ENCODE measurements at places on chromosomes 1 and 21.

- DNase-seq: no peak
These were observed 10.3 kb downstream of the CPLANE2 start for GRCh38 chr1:16226490-16227179.

DNA sequence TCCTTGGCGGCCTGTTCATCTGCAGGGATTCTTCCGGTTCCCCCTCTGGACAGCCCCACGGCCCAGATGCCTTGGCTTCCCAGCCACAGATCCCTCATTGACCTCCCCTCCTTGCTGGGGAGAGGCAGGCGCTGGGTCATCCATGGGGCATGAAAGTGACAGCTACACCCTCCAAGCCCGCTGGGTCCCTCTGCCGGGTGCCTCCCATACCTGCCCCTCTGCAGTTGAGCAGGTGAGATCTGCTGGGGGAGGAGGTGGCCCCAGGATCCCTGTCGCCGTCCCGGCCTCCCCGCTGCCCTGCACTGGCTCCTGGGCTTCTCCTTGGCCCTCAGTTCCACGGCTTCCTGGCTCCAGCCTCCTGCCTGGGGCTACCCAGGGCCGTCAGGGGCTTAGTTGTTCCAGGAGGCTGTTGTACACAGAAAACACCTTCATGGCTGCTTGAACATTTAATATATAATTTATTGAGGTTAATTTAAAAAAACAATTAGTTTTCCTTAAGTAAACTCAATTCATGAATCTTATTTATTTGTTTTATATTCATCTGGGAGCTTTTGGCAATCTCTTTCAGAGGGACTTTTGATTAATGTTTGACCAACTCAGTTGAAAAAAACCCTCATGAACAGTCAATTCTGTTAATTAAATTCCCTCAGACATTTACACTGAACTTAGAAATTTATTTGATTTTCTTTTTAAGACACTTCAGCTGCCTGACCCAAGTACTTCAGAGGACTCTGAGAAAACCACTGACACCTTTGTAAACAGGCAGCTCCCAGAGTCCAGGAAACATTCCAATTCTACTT lies 67.6 kb upstream of the ABCG1 start:
- no peak for DNase-seq

DNA sequence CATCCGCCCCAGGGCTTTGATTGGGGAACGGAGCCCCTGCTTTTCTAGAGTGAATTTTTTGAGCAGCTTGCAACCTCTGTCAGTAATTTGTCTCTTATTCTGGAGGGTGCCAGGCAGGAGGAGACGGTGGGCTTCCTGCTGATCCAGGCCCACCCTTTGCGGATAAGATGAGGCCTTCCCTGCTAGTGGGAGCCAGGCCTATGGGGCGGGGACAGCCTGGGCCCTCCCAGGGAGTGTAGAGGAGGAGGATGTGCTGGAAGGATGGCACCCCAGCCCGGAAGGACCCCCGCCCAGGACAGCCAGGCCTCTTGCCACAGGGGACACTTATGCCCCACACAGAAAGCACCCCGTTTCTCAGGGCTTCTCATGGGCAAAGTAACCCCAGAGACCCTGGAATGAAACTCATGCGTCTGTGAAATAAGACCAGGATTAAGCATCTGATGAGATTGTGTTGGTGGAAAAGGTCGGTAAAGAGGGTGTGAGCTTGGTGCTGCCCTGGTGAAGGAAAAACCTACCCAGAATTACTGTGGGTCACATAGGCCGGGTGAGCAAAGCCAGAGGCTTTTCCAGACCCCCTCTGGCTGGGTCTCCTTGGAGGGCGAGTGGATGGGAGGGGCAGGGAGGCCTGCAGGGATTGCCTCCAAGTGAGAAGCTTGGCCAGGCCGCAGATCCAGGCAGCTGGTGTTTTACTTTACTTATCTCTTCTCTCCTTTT lies 118.7 kb downstream of the SIK1 start:
- DNase-seq: no peak

GRCh38 chr1:68485431-68486022 lies 11.4 kb downstream of the DEPDC1 start:
- DNase-seq: no peak

DNA sequence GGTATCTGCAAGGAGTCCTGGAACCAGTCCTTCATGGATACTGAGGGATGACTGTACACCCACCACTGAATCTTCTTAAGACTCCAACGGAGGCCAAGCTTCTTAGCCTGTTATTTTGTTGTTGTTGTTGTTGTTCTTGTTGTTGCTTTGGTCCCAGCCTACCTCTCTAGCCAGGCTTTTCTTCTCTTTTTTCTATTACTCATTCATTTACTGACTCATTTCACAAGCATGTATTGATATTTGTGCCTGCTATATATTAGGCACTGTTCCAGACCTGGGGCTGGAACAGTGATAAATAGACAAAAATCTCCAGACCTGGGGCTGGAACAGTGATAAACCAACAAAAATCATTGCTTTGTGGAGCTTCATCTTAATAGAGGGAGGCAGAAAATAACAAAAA lies 20.4 kb downstream of the CENPF start:
- no peak for DNase-seq

- DNase-seq: no peak
These were observed 11.5 kb downstream of the PLEKHA6 start for GRCh38 chr1:204348242-204348641.

DNA sequence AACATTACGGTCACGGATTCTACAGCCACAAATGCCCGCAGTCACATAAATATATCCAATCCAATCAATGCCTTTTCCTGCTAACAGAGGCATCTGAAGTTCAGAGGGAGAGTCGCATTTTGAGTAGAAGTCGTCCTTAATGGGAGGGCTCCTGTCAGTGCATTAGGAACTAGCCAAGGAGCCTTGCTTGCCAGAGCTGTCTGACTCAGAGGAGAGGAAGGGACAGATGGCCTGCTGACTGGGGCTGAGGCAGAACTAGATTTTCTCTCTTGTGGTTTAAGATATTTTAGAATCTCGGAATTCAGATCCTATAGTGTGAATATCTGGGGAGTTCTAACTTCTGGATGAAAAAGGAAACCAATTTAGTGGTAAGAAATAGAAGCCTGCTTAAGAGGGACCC lies 10.6 kb downstream of the XKR8 start:
- DNase-seq: no peak

DNA sequence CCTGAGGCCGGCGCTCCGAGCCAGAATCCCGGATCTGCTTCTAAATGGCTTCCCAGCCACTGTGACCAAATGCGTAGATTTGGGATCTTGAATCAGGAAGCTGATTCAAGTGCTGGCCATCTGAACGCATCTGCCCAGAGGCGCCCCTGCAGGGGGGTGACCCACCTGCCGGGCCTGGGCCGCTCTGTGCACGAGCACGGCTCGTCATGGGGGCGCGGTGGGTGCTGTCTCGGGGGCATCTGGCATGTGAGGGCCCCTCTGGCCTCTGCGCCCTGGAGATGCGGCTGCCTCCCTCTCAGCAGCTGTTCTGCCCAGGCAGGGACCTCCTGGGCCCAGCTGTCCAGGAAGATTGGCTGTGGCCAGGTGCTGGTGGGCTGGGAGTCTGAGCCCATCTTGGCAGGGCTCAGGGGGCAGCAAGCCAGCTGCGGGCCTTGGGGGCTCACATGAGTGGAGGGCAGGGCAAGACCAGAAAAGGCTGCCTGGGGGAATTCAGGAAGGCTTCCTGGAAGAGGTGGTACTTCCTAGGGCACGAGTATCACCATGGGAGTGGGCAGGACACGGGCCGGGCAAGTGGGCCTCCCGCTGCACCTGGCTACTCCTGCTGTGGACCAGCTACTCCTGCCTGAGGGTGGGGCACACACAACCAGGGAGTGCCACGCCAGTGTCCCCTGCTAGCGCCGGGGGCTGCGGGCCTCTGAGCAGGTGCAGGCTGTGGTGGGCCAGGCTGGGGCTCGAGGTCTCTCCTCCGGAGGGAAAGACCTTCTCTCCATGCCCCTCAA lies 25.1 kb downstream of the PLCH2 start:
- no peak for DNase-seq

DNA sequence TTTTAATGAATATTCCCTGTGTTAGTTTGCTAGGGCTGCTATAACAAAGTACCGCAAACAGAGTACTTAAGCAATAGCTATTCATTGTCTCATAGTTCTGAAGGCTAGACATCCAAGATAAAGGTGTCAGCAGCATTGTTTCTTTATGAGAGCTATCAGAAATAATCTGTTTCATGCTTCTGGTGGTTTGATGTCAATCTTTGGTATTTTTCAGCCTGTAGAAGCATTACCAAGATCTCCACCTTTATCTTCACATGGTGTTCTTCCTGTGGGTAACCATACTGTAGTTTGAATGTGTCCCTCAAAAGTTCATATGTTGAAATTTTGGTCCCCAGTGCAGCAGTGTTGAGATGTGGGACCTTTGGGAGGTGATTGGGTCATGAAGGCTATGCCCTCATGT lies 7.4 kb downstream of the RBM11 start:
- DNase-seq: no peak

DNA sequence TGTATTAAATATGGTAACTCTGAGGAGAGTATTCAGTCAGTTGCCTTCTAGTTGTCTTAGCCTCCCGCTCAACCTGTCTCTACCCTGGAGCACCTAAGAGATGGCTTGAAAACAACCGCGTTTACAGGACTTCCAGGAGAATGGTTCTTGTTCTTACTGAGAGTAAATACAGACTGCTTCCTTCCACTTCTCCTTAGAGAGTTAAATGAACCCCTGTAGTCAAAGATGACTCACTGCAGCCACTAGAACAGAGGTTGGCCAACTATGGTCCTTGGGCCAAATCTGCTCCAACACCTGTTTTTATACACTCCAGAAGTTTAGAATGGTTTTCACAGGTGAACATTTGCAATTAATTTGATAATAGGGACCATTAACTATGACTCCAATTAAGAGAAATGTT lies 60.1 kb upstream of the ASB17 start:
- DNase-seq: no peak

- no peak for DNase-seq
These were observed 5.6 kb downstream of the TMEM54 start for GRCh38 chr1:32895325-32896215.

DNA sequence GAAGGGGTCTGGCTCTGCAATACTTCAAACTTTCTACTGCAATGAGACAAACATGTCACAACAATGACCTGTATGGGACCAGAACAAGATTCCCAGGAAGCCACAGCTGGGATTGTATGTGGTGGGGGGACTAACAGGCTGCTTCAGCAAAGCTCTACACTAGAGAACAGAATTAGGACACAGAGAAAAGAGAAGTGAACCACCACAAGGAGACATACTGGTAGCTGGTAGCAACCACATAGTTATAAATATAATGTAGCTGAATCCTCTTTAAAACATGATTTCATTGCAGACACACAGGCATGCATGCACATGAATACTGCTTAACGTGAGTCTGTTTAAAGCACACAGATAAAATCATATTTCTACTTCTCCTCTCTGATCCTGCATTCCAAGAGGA lies 3.5 kb upstream of the ILDR2 start:
- no peak for DNase-seq

DNA sequence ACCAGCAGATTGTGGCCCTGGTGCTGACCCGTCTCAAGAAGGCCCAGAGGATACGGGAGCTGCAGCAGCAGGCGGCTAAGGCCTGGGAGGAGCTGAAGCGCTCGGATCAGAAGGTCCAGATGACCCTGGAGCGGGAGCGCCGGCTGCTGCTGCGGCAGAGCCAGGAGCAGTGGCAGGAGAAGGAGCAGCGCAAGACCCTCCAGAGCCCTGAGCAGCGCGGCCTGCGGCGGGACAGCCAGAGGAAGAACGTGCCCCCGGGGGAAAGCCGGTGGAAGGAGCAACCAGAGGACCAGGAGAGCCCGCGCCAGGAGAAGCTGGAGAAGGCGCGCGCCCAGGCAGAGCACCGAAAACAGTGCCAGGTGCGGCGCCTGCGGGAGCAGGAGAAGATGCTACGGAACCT lies 1.0 kb downstream of the CCDC185 start:
- no peak for DNase-seq

DNA sequence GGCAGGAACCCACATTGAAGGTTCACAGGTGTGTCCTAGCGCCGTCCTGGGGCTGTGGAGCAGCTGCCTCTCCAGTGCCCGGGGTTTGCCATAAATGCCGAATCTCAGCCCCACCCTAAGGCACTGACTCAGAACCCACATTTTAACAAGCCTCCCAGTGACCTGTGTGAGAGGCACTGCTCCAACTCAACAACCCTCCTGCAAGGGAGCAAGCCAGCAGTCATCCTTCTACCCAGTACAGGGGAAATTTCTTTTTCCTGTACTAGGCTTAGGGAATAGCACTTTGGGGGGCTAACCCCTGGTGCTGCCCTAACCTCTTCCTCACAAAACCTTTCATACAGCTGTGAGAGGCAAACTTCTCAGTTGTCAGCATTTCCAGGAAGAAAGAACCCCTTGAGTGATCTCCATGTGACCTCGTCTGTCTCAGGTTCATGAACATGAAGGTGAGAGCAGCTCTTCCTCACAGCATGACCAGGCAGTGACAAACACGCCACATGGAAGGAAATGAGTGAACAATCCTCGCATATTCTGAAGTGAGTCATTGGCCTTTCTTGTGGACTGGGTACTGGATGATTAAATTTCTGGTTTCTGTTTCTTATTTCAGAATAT lies 11.4 kb upstream of the BCAR3 start:
- no peak for DNase-seq

GRCh38 chr1:163826500-163826899 lies 504.7 kb downstream of the NUF2 start:
- no peak for DNase-seq

DNA sequence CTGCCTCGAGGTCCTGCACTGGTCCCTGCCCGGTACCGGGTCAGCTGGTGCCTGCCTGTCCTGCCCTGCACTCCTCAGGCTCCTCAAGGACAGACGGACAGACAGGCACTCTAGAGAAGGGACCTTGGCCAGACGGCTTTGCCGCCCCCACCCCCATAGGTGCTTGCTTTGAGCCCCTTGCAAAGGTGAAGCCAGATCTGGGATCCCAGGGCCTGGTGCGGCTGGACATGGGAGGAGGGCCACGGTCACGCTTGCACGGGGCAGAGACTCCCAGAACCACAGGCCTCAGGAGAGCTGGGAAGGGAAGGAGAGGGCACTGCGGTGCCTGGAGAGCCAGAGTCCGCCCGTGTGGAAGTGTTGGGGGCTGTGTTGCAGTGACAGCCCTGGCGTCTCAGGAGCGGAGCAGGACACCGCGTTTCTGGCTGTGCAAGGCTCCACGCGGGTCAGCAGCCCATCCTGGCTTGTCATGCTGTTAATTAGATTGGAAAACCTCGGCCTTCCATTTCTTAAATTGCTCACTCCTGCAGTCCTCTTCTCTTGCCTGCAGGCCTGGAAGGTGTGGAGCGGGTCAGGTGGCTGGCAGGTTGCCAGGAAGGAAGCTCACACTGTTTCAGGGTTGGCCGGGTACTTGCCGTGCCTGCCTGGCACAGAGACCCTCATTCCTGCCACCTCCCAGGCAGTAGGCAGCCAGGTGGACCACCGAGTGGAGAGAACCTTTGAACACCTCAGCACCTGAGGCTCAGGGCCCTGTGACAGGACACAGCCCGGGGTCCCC lies 16.3 kb downstream of the COL18A1 start:
- DNase-seq: no peak
